Activated T-helper 1 cell treated with anti-CD3 and anti-CD28 coated beads, Interleukin-2, amount 50 U/mL, for 16 hours (primary cell): ENCODE measurements at places on chromosomes 2 and 18.

GRCh38 chr2:45850558-45850957 lies 199.1 kb downstream of the PRKCE start:
- no peak for DNase-seq

DNA sequence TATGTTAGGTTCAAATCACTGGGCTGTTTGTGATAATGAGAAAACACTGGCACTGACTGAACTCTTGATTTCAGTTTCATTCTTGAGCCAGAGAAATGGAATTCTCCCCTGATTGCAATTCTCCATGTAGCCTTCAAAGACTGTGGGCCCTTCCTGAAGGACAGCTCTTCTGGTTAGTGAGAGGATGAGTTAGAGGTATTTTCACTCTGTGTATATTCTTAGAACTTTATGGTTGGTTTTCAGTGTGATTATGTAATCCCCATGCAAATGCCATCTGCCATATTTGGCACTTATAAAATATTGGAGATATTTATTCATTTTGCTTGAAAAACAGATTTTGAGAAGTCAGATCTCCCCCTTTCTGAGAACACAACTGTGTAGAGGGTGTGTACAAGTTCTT lies 323.7 kb downstream of the SLC4A3 start:
- no peak for DNase-seq

- no peak for DNase-seq
Observed at GRCh38 chr2:7567646-7568045, 650.4 kb downstream of the RNF144A start.

- no peak for DNase-seq
Observed at GRCh38 chr2:98936353-98937351, 627 bp upstream of the CRACDL start.

GRCh38 chr18:61941948-61942471 lies 49.2 kb upstream of the RNF152 start:
- DNase-seq = no peak

DNA sequence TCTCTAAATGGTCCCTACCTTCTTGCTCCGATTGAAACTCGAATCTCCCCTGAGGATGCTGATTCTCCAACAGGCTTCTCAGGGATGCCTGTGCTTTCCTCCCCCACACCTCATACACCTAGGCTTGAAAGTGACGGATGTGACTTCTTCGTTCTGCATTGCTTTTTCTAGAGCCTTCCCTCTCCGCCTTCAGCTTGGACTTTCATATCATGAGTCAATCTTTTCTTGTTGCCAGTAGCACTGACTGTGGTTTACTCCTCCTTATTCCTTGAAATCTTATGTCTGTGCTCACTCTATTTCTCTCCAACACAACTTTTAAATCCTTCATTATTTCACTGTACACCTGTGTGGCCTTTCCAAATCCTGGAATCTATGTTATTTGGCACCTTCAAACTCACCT lies 451.4 kb downstream of the TMX3 start:
- no peak for DNase-seq

GRCh38 chr18:3495691-3496430 lies 45.9 kb downstream of the TGIF1 start:
- no peak for DNase-seq

DNA sequence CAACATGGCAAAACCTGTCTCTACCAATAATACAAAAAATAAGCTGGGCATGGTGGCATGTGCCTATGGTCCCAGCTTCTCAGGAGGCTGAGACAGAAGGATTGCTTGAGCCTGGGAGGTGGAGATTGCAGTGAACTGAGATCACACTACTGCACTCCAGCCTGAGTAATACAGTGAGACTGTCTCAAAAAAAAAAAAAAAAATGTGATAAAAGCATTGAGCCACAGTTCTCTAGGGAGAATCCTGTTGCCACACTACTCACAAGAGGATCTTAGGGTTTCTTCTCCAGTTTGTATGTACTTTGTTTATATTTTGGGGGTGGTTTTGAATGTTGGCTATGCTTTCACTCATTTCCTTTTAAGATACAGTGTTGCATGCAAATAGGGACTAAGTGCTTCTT lies 62.0 kb downstream of the TMEM185B start:
- no peak for DNase-seq

- DNase-seq = no peak
Observed at GRCh38 chr2:229701716-229702115, 12.6 kb downstream of the DNER start.

GRCh38 chr2:63364866-63365265 lies 223.4 kb downstream of the WDPCP start:
- DNase-seq = no peak

DNA sequence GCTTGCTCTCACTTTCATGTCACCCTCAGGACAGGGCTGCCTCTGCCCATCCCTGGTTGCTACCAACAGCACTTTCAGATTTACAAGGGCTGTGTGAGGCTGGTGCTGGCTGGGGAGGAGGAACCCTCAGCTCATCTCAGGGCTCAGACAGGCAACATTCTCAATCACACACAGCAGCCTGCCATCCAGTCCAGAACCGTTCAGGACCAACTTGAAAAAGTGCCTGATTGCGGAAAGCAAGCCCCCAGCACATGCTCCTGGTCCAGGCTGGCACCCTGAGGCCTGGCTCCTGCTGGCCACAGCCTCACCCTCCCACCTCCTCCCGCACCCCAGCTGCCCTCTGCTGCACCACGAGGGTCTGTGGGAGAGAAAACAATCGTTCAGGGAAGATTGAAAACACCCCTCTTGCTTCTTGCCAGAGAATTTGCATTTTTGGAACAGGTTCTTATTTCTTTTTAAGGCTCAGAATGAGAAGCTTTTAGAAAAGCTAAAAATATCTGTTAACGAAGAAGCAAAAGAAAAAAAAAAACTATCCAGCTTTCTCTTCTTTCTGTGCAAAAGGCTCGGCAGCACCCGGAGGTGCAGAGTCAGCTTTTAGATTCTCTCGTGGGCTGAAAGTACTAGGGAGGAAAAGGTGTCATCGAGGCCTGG lies 403.8 kb upstream of the ID2 start:
- no peak for DNase-seq

DNA sequence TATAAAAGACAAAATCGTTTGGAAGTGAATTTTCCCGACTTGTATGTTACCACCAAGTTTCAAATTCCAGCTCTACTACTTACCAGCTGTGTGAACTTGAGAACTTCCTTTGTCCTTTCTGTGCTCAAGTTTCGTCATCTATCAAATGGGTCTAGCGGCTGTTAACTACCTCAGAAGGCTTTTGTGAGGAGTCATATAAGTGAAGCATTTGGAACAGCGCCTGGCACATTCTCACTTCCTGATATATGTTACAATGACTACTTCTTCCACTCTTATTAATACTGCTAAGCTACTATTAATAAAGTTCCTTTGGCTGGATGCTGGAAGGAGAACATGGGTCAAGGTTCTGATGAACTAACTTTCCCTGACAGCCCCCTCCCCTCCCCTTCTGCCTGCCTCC lies 104.5 kb downstream of the MEIS1 start:
- DNase-seq = no peak

DNA sequence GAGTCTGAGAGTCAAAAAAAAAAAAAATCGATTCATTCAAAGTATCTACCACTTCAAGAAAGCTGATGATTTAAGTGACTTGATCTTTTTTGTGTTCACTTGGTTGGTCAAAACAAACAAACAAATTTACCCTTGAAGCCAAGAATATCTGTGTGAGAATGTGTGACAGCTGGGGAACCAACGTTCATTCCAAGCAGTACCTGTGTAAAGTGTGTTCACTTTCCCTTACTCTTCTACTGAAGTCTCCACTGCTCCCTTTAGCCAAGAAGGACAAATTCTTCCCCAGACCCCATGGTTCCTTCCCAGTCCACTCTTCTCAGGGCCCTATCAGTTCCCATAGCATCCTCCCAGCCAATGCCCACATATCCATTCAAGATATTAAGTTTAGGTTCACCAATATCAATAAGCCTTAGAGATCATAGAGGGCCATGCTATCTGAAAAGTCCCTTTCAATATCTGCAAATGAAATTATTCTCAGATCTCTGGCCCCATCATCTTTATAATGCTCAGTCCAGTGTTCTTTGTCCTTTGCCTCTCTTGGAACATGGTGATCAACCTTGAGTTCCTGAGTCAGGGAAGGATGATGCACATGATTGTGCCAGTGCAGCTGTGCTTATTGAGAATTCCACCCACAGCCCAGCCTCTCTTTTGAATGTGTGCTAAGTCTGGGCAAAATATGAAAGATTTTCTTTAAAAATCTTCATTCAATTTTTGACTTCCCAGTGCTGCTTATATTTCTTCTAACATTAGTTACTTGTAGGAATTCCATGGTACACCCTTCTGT lies 82.8 kb upstream of the DTNA start:
- DNase-seq = no peak

GRCh38 chr18:75428490-75428889 lies 987 bp upstream of the SMIM21 start:
- DNase-seq = no peak

DNA sequence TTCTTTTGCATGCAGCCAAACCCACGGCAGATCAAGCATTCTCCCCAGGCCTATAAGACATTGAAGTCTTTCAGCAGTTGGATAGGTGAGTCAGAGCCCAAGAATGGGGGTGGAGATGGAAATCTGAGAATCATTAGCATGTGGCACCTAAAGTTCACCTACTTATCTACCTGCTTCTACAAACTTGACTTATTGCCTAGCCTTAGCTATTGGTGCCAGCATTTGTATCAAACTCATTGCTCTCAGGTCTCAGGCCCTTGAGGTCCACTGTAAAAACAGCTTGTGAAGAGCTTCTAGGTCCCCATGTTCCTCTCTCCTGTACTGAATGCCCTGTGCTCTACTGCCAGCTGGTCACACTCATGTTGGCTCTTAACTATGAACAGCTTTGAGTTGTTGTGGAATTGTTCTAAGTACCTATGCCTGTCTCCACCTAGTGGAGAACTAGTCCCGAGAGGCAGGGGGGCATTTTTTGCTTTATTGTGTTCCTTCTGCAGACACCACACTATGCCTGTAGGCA lies 278.4 kb upstream of the SPRED2 start:
- DNase-seq = no peak

DNA sequence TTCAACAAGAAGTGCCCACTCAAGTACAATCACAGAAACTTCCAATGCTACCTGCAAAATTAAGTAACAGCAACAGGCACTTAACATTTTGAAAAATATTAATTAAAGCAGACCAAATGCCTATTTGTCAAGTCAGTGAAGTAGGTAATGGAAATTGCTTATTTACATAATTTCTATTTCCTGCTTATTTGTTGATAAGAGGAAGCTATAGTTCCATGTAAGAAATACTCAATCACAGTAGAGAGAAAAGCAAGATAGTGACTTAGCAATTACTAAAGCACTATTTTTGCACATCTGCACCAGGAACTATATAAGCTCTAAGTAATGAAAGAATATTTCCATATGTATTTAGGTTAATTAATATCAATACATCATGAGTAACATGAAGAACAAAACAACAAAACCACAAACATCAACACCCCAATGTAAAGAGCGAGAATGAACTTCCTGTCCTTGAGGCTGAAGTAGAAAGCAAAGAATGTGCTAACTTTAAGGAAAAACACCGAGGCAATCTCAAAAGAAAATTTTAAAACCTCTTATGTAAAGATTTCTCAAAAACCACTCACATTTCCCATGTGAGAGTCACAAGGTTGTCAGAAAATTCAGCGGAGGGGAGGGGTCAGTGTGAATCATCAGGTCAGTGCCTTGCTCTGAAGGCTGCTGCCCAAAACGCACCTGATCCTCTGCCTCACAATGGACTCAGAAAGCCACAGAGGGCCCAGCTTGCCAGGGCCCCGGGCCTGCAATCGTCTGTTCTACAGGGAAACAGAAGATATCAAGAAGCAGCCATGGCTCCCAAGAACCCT lies 12.5 kb downstream of the NPC1 start:
- no peak for DNase-seq

- peak; percentile 49 for DNase-seq
Observed at GRCh38 chr2:64330281-64331113, 123.5 kb upstream of the LGALSL start.

DNA sequence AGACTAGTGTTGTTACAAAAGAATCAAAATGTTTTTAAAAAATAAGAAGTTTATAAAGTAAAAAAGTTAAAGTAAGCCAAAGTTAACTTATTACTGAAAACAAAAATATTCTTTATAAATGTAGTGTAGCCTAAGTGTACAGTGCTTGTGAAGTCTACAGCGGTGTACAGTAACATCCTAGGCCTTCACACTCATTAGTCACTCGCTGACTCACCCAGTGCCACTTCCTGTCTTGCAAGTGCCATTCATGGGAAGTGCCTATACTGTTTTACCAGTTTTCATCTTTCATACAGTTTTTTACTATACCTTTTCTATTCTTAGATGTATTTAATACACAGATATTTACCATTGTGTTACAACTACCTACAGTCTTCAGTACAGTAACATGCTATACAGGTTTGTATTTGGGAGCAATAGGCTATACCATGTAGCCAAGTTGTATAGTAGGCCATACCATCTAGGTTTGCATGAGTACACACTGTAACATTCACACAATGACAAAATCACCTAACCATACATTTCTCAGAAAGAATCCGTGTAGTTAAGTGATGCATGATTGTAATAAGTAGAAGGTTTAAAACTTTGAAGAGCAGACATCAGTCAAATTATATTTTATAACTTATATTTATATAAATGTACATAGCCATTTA lies 13.4 kb downstream of the SERPINB7 start:
- DNase-seq = no peak

DNA sequence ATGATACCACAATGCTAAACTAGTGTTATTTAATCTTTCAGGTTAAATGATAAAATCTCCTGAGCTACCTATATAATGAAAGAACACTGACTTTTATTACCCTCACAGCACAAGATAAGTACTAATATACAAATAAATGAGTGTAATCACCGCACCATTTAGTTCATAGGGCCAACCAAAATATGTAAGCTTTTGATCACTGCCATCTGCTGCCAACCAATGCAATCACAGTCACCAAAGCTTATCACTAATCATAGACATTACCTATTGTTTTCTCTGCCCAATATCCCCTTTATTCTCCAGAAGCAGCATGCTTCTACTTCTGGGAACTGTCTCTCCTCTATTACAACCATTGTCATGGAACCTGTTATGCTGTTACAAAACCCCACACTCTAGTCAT lies 151.6 kb upstream of the LRATD1 start:
- DNase-seq = no peak

DNA sequence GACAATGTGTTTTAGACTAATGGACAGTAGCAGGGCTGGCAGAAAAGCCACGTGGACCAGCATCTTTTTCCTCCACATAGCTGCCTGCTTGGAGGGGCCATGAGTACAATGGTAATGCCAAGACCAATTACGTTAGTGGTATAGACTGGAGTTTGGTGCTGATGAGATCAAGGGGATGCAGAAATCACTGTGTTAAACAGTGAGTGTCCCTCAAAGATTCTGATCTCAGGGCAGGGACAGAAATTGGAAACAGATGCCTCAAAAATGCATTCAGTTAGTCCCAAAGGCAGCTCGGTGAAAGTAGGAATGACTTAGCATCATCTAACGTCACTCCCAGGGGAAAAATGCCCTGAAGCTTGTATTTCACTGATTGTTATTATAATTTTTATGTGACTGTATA lies 72.4 kb downstream of the SLC16A14 start:
- no peak for DNase-seq

DNA sequence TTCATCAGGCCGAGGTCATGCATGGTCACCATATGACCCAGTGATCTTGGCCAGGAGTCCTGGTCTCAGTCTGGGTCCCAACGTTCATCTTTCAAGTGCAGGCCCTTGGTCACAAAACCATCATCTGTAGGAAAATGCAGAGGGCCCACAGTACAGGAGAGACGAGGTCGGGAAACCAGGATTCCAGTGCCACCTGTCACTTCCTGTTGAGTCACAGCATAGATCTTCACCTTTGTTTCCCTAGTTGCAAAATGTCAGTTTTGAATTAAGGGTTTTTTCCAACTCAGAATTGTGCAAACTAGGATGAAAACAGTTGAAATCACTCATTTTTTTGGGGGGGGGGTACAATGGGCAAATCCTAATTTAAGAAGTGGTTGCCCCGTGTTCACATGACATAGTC lies 162.2 kb downstream of the INSIG2 start:
- DNase-seq = no peak
